ENCODE measurements at places on chromosomes 12 and 14.

GRCh38 chr14:95227279-95227860 is 70.0 kb upstream of the DICER1 start:
- DNase-seq = no peak

- no peak for DNase-seq
Measured at GRCh38 chr14:64409126-64409920, 21.2 kb downstream of the MTHFD1 start.

- no peak for DNase-seq
Measured at GRCh38 chr14:81350344-81351130, 49.6 kb downstream of the STON2 start.

GRCh38 chr14:99036611-99037293 is 235.2 kb downstream of the BCL11B start:
- no peak for DNase-seq

DNA sequence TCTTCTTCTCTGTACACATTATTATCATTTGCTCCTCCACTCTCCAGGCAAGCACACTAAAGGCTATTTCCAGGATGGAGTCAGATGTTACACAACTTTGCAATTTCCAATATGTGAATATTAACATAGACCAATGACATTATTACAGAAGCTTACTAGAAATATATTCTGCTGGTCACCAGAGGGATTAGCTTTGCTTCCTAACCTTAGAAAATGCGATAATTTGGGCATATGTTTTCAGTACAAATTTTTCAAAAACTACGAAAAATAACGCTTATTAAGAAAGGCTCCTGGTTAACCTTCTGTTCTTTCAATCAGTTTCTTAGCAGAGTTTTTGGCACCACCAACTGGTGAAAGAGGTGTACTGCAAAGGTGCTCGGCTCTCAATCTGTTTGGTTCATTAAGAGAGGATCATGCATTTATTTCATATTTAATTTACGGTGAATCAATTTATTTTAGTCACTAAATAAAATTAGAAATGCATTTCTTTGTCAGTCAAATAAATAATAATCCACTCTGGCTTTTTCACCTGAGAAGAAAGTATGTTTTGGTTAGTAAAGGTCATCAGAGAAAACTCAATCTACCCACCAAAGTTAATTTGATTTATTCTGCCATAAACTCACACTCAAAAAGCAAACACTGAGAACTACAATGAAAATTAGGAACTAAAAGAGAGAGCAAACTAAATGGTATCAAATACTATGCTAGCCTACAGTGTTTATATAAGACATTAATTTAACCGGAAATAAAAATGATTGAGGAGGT is 39.2 kb downstream of the EFCAB11 start:
- peak; percentile 9 for DNase-seq

DNA sequence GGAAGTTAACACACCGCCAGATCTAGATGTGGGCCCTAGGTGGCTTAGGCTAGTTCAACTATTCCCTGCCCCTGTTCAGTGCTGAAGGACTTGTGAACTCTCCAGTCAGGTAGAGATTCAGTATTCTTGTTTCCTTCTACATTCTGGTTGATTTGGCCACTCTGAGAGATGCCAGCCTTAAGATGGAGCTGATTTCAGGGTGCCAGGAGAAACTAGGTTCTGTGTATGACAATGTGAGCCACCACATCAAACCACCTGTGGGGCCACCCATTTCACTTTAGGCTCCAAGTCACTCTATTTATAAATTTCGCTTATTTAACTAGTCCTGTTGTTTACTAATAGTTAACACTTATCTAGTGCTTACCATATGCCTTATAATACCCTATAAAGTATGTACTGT is 26.0 kb downstream of the FRMD6 start:
- DNase-seq = no peak

GRCh38 chr14:70886421-70887206 is 20.6 kb upstream of the PCNX1 start:
- DNase-seq = no peak

GRCh38 chr12:49366652-49367380 is 446 bp upstream of the SPATS2 start:
- peak; percentile 69 for DNase-seq

- no peak for DNase-seq
Measured at GRCh38 chr12:2960390-2960956, 1.3 kb downstream of the TEAD4 start.

DNA sequence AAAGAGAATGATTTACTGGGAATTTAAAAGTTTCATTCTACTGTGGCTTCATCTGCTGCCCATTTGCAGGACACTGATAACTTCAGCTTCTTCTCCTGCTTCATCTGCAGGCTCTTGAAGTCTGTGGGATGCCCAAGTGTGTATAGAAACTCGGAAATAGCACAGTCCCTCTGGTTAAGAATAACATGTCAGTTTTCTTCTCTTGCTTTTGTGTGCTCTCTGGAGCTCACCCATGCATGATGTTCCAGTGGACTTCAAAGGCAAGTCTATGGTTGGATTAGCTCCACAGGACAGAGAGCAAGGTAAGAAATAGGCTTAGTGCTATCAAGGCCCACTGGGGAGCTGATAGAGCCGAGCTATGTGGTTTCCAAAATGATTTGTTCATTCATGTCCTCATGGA is 13.7 kb downstream of the RMST start:
- no peak for DNase-seq

GRCh38 chr12:55698965-55699364 is 8.7 kb downstream of the ITGA7 start:
- DNase-seq = no peak

DNA sequence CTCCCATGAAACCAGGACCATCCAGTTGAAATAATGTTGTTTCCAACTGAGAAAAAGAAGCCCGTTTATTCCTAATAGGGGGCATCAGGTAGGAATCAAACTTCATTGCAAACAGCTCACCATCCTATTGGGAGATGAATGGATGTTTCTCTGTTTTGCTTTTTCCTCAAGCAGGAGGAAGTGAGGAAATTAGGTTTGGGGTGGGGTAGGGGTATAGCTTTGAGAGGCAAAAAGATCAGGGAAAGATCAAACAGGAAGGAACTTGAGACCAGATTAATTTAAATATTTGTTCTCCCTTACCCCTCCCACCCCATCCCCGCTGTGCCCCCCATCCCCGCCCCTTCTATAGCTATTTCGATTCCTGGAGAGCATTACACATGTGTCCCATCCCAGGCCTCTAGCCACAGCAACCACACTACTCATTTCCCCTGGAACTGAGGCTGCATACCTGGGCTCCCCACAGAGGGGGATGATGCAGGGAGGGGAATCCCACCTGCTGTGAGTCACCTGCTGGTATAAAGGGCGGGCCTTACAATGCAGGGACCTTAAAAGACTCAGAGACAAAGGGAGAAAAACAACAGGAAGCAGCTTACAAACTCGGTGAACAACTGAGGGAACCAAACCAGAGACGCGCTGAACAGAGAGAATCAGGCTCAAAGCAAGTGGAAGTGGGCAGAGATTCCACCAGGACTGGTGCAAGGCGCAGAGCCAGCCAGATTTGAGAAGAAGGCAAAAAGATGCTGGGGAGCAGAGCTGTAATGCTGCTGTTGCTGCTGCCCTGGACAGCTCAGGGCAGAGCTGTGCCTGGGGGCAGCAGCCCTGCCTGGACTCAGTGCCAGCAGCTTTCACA is at the start of gene IL23A:
TSS of gene IL23A (plus strand) at position 577 of the 850 bp plus-strand sequence. CDS start at position 738, 161 bp downstream.
- peak; percentile 74 for DNase-seq

DNA sequence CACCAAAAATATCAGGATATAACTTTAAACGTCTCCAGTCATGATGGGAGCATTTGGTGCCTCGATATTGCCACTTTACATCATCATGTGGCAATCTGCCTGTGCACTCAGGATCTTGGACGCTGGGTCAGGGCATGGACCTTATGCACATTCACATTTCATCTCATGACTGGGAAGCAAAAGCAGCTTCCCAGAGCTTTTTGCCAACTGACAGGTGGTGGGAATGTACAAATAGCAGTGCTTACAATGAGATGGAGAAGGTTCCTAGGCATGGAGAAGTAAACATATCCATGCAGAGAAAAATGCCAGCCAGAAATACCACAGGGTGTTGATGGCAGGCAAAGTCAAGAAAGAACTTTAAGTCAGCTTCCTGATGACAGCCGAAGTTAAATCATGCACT is 30.3 kb downstream of the EFCAB11 start:
- no peak for DNase-seq

GRCh38 chr14:32038876-32039275 is 38.2 kb upstream of the ARHGAP5 start:
- no peak for DNase-seq
